NCI-H1930 (cell line): ENCODE measurements at places on chromosomes 5 and 9.

GRCh38 chr9:8651846-8652215, 852.3 kb upstream of the DMAC1 start:
- DNase-seq, result no peak

DNA sequence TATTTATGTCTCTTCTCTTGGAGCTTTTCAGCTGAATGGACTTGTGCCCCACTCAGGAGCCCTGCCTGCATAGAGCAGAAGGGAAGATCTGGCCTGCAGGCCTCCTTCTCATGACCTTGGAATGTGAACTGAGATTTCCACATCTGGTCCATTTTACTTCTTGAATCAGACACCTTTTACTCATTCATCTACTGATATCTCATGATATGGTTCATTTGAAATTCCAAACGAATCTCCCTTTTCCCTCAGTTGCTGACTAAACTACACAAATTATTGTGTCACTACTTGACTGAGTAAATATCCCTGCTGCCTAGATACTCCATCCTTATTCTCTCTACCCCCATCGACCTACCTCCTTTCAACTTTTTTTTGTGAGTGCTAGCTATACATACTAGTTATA, 138.7 kb downstream of the PLCXD3 start:
- no peak for DNase-seq

GRCh38 chr5:174807471-174807870, 83.1 kb downstream of the MSX2 start:
- DNase-seq, result no peak

- no peak for DNase-seq
Observed at GRCh38 chr9:114274217-114274616, 48.7 kb upstream of the ORM1 start.

- DNase-seq, result no peak
Observed at GRCh38 chr5:116773926-116774325, 199.3 kb upstream of the SEMA6A start.

GRCh38 chr9:93900436-93900819, 54.7 kb downstream of the BARX1 start:
- DNase-seq, result no peak

- no peak for DNase-seq
Observed at GRCh38 chr9:130672466-130672865, 8.1 kb downstream of the PRDM12 start.

- no peak for DNase-seq
Observed at GRCh38 chr5:180126716-180127681, 55.4 kb upstream of the RNF130 start.

- no peak for DNase-seq
Observed at GRCh38 chr5:37212096-37212495, 37.1 kb downstream of the CPLANE1 start.

GRCh38 chr5:180807046-180807445, 4.4 kb upstream of the MGAT1 start:
- no peak for DNase-seq

DNA sequence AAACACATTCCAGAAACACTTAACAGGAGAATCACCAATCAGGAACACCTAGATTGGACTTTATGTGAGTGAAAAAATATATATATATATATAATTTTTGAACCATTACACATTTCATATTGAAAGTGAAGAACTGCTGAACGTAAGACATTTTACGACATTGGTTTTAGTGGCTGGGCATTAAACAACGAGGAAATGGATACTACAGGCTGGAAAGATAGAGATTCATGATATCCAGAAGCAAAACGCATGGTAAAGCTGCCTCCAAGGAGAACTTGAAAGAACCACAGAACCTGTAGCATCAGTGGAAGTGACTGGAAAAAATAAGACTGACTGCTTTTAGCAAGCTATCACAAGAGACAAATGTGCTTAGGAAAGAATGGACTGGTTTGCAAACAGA, 13.2 kb upstream of the NDUFS4 start:
- no peak for DNase-seq

DNA sequence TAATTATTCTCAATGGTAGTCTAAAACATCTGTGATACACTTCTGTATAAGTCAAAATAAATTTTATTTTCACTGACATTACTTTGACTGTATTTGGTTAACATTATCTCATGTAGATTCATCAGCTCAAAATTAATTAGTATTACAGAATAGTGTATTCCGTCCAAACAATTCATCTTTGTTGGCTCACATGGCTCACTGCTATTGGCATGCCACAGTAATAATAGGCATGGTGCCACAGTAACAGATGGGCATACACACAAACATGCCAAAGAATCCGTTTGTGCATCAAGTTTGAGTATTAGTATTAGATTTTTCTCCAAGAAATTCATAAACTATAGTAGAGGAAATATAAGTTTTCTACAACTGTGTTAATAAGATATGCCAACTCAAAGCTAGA, 14.2 kb downstream of the AP3B1 start:
- no peak for DNase-seq

DNA sequence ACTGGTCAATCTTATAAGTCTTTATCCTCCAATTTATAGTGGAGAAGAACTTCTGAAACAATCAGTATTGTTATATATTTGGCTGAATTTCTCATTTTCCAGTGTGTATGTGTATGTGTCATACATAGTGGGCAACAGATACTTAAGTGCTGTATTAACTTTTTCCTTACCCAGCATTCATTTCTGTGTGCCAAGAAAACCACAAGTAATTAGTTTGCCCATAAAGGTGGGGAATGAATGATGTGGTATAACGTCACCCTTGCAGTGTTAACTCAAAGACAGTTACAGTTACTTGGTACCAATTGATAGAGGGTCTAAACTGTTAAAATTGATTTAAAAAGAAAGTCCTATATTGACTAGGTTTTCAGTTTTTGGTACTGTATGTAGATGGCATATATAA, 2.0 kb downstream of the OGN start:
- no peak for DNase-seq

DNA sequence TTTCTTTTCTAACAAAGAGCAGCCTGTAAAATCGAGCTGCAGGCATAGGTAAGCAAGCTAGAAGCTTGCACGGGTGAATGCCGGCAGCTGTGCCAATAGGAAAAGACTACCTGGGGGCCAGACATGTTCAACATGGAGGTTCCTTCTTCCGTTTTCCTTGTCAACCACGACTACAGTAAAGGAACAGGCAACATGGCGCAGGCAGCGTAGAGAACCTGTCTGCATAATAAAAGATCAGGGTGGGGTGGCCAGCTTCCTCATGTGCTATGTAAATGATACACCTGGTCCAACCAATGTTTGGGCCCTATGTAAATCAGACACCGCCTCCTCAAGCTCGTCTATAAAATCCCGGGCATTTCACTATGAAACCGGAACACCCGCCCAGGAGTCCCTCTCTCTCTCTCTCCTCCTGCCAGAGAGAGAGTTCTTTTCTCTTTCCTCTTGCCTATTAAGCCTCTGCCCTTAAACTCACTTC, 103.8 kb upstream of the LIFR start:
- peak; percentile 93 for DNase-seq

DNA sequence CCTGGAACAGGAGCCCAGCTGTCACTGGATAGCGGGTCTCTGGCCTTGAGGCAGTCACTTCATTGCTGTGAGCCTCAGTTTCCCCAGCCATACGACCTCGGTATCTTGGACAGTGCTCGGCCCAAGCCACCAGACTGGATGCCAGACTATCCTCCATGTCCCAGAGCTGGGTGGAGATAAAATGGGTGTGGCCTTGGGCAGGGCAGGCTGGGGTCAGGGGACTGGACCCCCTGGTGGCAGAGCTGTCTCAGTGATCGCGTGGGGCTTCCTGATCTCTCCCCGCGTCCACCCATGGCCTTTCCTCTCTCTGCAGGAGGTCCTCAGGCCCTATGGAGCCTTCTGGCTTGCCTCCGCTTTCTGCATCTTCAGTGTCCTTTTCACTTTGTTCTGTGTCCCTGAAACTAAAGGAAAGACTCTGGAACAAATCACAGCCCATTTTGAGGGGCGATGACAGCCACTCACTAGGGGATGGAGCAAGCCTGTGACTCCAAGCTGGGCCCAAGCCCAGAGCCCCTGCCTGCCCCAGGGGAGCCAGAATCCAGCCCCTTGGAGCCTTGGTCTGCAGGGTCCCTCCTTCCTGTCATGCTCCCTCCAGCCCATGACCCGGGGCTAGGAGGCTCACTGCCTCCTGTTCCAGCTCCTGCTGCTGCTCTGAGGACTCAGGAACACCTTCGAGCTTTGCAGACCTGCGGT, 10.0 kb downstream of the SLC2A8 start:
- DNase-seq, result no peak

GRCh38 chr9:840343-840742, 1.2 kb upstream of the DMRT1 start:
- DNase-seq, result no peak

GRCh38 chr9:116319480-116319879, 165.9 kb downstream of the PAPPA start:
- DNase-seq, result no peak

DNA sequence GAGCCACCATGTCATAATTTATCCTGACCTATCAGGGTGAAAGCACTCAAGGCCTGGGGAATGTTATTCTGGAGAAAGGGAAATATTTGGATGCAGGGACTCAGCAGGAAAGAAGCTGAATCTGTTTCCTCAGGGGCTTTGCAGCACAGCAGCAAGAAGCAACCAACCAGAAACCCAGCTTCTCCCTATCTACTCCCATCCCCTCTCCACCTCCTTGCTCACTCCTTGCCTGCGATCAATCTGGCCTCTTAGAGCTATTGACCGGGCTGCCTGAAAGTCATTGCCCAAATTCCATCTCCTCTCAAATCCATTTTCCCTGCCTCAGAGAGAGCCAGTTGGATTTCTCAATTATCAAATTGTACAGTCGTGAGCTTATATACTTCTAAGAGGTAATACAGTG, 542.0 kb upstream of the TRPC7 start:
- DNase-seq, result no peak

DNA sequence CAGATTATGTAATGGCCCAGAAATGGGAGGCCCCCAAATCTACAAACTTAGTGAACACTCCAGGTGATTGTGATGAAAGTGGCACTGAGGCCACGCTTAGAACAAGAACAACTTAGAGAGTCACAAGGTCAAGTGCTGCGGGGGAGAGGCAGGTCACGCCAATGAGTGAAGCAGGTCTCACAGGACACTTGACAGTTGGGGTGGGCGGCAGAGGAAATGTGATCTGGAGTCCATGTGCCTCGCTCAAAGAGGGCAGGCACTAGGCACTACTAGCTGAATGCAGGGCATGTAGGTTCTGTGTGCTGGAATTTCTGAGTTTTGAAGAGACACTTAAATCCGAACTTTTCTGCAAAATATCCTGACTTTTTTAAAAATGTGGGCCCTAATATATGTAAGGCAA, 193.2 kb upstream of the RORB start:
- no peak for DNase-seq

DNA sequence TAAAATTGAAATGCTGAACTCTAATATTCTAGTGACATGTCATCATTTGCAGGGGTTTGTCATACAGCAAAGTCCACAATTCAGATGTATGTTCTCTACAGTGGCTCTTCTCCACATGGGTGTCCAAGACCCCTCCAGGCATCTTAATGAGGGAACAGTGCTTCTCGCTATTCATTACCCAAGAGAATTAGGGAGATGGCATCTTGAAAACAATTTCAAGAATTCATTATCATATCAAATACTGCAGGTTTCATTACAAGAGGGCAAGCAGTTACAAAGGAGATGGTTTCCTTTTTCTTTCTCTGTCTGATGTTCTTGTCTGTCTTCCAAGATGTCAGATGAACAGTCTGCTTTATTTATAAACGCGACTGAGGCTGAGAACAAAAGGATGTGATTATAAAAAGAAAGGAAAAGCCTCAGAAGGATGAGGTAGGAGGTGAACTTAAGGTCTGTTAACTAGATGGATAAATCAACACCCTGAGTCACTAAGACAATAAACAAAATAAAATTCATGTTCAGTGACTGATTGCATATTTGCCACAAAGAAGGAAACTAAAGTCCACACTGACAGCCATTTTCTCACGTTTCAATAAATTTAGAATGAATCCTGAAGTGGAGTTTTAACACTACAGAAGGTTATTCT, 326.7 kb upstream of the EFNA5 start:
- DNase-seq, result no peak

DNA sequence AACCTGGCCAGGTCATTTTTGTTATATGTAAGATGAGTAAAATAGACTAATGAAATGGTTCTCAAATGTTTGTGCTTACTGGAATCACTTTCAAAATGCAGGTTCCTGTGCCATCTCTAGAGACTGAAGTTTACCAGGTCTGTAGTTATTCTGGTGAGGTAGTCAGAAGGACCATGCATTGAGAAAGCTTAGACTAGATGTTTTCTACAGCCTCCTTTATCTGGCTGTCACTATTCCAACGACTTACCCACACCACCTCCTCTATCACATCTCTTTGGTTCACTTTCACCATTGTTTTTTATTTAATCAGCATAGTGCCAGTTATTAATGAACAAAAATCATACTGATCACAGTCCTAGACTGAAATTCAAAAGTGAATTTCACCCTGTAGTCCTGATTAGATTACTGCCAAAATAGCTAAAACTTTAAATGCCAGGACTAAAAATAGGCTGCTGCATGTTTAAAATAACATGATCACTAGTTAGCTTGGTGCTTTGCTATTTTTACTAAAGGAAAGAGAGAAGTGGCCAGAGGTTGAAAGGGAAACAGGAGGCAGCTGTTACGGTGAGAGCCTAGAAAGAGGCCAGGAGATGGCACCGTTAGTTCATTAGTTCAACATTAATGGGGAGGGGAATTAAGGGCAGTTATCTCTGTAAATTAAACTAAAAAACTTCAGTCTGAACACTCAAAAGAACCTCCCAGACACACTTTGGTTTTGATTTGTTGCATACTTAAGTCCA, 13.9 kb upstream of the FNIP1 start:
- DNase-seq, result no peak

- no peak for DNase-seq
Observed at GRCh38 chr5:163861670-163862069, 356.3 kb downstream of the MAT2B start.

GRCh38 chr5:161096581-161096980, 244.6 kb upstream of the ATP10B start:
- no peak for DNase-seq

- DNase-seq, result no peak
Observed at GRCh38 chr9:114515528-114515927, 10.3 kb upstream of the WHRN start.

GRCh38 chr9:20579524-20580314, 42.6 kb downstream of the MLLT3 start:
- DNase-seq, result no peak

DNA sequence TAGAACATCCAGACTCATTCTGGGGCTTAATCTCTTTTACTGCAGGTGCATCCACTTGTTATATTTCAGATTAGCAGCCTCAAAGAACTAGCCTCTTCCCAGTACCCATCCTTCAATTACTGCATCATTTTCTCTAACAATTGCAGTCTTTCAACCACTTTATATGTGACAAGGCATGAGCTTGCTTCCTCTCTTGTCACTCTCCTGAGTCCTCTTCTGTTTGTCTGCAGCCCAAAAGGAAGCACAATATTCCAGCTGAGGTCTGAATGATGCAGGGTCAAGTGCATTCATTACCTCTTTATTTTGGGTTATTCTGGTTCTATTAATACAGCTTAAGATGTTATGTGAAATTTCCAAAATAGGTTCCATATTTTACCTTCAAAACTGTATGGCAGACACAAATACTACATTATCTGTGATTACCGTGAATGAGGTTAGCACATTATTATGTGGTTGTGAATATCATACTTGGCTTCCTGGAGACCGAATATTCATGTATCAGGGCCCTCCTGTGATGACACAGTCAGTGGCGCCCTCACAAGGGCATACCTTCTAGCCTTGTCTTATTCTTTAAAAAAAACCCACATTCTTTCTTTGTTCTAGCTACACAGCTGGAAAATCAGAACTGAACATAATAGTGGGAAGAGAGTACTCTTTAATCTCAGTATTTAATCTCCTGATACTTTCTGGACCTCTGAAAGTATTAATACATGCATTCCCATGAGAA, 323.8 kb downstream of the PDE4D start:
- DNase-seq, result peak; percentile 19

- no peak for DNase-seq
Observed at GRCh38 chr5:40402007-40402364, 277.7 kb upstream of the PTGER4 start.
